ENCODE measurements at places on chromosomes 7 and 10.
A peak's percentile ranks its signal among the peaks of the same experiment; 100 is the strongest.

DNA sequence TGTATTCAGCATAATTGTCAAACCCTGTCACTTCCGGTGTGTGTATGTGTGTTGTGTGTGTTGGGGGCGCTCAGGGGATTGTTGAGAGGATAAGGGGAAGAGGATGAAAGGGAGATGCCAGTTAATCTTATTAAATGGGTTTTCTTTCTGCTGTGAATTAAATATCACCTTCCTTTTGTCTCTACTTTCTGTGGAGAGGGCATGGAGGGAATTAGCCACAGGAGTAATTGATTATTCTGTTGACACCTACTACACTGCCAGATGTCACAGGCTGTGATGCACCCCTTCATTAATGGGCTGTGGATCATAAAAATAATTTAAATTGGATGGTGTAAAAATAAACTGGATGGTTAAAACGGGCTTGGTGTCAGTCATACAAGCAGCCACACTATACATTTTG, 311.9 kb downstream of the MDFIC start:
- DNase-seq, result no peak

DNA sequence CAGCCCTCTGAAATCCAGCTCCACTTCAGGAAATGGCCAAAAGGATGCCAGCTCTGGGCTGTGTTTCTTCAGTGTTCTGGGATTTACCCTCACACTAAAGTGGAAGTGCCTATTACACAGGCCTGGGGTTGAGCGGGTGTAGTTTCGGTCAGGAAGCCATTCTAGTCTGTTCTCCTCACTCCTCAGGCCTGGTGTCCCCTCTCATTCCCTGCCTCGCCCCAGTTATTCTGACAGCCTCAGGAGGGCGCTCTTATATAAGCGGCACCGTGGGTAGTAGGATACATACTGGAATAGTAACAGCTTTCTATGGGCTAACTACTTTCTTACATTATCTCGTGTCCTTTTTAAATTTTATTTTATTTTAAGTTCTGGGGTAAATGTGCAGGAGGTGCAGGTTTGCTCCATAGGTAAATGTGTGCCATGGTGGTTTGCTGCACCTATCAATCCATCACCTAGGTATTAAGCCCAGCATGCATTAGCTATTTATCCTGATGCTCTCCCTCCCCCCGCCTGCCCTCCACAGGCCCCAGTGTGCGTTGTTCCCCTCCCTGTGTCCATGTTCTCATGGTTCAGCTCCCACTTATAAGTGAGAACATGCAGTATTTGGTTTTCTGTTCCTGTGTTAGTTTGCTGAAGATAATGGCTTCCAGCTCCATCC, 12.2 kb upstream of the LGI1 start:
- peak; percentile 69 for DNase-seq

- DNase-seq, result no peak
Measured at GRCh38 chr10:127148066-127148932, 48.1 kb downstream of the INSYN2A start.

GRCh38 chr10:105950410-105950809, 1214.1 kb downstream of the SORCS1 start:
- DNase-seq, result peak; percentile 49

DNA sequence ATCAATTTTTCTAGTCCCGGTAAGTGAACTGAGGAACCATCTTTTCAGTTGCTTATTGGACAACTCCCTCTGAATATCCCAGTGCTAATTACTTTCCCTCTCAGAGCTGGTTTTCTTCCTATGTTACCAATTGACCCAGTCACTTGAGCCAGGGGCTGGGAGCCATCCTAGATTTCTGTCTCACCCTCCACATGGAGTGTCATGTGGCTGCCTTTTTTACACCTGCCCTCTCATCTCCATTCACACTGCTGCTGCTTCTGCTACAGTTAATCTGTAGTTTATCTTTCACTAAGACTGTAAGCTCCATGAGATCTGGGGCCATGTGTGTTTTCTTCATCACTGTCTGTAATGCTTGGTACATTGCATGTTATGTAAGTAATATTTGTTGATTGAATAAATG, 35.8 kb downstream of the VCL start:
- no peak for DNase-seq

DNA sequence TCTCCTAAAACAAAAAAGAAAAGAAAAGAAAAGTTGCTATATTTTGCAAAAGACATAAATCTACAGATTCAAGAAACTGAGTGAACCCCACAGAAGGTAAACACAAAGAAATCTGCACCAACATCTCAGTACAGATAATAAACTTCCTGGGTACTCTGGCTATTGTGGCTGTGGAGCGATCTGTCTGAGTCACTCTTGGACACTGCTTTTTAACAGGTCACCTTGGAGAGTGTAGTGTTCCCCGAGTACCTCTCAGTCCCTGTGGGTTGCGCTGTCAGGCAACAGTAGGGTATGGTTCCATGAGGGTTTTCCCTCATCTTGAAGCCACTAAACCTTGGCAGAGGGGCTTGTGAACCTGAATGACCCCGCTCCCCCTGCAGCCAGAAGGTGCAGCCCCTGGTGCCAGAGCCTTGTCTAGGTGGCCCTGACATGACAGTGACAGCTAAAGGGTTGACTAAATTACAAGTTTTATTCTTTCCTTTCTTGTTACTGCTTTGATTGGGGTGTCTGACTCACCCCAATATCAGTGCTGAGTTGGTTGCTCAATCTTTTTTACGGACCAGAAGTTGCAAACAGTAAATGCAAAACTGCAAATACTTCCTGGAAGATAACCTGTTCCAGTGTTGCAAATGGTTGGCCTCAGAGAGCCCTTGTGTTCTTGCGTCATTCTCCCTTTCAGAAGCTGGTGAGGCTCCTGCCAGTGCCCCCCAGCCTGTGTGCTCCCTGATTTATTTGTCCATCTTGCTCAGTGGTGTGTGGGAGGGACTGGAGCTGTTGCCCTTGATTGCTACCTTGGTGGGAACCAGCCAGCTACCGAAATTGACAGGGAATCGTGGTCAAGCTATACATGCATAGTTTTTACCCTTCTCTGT, 30.6 kb downstream of the POR start:
- no peak for DNase-seq

GRCh38 chr10:113118882-113119281, 168.8 kb downstream of the TCF7L2 start:
- no peak for DNase-seq

GRCh38 chr10:78424723-78425122, 391.1 kb downstream of the RPS24 start:
- DNase-seq, result no peak

- DNase-seq, result no peak
Measured at GRCh38 chr7:7739204-7740036, 21.0 kb upstream of the RPA3 start.

Measured in ecto neural progenitor cell (in vitro differentiated cells).